ENCODE measurements at places on chromosomes 5 and 9.
A peak's percentile ranks its signal among the peaks of the same experiment; 100 is the strongest.

GRCh38 chr9:136203408-136204144 is 1.4 kb downstream of the LHX3 start:
- DNase-seq = no peak

DNA sequence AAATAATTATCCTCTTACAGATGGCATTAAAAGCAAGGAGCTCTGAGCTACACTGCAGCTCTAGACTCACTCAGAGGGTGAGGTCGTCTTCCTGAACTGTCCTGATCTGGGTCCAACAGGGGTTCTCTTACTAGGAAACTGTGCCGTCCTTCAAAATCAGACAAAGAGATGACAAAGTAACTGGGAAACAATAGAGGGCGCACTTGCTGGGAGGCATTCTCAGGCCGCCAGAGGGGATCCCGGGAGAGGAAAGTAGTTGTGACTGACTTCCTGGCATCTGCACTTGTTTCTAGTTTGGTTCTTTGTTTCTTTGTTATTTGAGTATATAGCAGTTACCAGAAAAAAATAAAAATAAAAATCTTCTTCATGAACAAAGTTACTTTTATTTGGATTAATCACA is 142.9 kb upstream of the MSX2 start:
- no peak for DNase-seq

DNA sequence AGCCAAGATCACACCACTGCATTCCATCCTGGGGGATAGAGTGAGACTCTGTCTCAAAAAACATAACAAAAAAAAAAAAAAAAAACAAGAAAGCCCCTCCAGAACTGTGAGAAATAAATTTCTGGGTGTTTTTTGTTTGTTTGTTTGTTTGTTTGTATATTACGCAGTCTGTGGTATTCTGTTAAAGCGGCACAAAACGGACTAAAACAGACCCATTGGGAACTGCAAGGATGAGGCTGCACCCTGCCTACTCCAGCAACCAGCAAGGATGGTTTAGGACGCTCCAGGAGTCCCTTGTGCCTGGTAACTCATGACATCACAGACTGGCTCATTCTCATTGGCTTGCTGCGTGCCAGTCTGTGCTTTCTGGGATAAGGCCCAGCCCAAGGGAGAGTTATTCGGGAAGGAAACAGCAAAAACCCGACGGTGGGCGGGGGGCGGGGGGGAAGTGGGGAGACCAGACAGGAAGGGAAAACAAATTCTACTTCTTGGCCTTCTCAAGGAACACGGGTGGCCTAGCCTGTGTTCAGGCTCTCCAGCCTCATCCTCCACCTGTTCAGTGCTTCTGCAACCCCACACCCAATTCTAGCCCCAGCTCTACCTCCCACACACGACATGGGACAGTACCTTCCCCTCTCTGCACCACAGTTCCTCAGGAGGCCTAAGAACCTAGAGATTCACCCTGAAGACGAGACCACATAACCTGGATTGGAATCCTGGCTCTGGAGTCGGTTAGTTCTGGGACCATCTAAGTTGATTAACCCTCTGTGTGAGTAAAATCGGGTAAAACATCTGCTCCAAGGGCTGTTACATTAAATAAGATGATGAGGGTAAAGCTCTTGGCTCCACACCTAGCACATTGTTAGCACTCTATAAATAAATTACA is 2.8 kb downstream of the CD74 start:
- no peak for DNase-seq

DNA sequence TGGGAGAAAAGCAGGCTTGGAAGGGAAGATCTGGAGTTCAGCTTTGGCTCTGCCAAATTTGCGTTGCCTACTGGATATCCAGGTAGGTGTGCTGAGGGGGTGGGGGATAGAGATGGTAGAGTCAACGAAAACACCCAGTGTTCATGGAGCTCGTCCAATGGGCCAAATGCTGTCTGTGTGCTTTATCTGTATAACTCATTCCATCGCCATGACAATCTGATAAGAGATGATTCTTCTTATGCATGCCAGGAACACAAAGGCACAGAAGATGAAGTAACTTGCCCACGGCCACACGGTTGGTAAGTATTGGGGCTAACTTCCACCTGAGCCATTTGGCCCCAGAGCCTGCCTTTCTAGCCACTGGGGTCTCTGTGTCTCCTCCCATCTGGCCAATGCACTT is 53.2 kb downstream of the BOD1 start:
- no peak for DNase-seq

DNA sequence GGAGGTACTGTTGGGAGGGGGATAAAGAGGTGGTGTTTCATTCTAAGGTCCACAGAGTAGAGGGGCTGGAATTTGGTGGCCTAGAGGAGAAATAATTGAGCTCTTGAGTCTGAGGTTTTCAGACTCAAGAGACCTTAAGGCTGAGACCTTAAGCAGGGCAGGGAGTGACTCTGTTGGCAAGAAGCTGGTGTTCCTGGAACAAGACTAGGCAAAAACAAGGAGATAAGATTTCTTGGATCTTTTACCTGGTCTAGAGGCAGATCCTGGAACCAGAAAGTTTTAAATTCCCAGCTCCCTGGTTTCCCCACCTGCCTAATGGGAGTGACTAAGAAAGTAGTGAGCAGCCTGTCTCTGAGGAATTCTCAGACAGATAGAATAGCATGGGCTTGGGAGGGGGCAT is 4.1 kb upstream of the CCL21 start:
- DNase-seq = no peak

GRCh38 chr9:126551812-126552211 is 61.9 kb upstream of the LMX1B start:
- DNase-seq = no peak

GRCh38 chr5:154811653-154812465 is 38.5 kb downstream of the FAXDC2 start:
- DNase-seq = peak; percentile 34

DNA sequence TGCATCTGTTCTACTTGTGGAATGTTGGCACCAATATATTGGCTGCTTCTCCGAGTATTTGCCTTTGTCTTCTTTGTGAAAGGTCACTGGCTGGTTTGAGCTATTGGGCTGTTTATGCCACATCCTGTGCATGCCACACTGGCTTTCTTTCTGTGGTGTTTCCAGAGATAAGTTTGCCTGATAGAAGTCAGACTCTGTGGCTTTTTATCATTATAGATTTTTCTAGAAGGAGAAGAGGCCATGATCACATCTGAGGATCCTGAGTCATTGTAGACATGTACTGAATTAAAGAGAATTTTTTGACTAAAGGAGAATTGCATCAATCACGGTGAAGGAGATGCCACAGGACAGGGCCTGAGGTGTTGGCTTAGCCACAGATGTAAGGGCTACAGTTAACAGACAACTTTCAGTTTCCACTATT is 26.5 kb upstream of the CDKN2B start:
- no peak for DNase-seq

GRCh38 chr9:27497883-27498417 is 26.1 kb upstream of the IFNK start:
- no peak for DNase-seq

DNA sequence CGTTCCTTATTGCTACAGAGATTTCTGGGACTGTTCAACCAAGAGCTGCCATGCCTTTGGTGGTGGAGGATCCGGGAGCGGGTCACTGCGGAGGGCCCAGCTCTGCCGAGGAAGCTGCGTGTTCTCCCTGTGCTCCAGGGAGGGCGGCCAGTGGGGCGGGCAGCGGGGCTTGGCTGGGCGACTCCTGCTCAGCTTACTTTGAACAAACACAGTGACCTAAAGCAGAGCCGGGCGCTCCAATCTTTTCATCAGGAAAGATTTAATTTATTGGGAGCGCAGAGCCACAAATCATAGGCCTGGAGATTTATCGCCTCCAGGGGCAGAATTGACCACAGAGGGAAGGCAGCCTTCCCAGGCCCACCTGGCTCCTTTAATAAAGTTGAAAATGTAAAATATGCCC is 27.7 kb downstream of the LHX3 start:
- no peak for DNase-seq

DNA sequence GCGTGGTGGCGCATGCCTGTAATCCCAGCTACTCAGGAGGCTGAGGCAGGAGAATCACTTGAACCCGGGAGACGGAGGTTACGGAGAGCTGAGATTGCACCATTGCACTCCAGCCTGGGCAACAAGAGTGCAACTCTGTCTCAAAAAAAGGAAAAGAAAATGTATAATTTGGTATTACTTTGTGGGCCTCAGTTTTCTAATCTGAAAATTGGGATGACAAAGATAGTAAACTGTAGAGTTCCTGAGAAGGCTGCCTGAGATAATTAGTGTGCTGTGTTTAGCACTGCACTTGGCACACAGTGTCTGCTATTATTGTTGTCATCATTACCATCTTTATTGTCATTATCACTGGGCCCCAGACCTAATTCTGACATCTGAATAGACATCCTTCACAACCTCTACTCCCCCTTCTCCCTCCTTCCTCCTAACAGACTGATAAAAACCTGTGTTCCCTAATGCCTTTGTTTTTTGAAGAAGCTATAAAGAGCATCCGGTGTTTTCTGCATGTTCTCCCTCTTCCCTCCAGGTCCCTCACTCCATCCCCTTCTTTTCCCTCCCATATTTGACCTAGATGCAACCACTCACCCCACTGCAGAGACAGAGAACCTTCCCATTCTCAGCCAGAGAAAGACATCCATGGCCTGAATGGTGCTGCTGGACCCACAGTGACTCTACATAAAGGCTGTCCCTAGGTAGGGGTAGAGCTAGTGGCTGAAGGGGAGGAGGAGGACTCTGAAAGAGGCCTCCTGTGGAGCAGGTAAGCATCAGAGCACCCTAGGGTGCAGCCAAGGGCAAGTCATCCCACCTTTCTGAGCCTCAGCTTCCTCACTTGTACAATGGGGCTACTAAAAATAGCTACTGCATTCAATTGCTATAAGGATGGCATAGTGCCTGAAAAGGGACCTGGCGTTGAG is 15.7 kb upstream of the CYSTM1 start:
- DNase-seq = no peak

DNA sequence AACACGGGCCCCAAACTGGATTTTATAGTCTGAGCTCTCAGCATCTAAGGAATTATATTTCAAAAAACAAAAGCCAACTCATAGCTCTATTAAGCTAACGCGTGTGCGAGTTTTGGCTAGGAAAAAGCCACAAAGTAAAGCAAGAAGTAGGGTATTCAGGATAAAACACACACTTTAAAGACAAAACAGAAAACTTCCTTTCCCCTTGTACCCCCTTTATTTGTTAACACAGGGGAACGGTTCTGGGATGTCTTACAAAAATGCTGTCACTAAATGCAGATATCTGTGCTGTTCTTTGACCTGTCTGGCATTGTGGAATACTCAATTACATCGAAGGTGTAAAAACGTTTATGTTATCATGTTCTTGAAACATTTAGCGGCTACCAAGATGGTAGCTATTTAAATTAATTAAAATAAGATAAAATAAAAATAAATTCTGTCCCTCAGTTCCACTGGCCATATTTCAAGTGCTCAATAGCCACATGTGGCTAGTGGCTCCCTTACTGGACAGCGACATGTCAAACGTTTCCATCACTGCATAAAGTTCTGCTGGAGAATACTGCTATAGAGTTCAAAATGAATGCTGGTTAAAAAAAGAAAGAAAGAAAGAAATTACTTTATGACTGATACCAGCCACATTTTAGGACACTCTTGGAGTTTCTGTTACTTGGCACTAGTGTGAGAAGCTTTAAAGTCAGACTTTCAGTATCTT is 7.2 kb upstream of the MEF2C start:
- no peak for DNase-seq

Data from stimulated activated CD4-positive, alpha-beta T cell treated with anti-CD3 and anti-CD28 coated beads, Interleukin-1b, Interleukin-23, amount 100 ng/mL, for 1 hour (primary cell).